ENCODE measurements at places on chromosomes 5 and 9.

DNA sequence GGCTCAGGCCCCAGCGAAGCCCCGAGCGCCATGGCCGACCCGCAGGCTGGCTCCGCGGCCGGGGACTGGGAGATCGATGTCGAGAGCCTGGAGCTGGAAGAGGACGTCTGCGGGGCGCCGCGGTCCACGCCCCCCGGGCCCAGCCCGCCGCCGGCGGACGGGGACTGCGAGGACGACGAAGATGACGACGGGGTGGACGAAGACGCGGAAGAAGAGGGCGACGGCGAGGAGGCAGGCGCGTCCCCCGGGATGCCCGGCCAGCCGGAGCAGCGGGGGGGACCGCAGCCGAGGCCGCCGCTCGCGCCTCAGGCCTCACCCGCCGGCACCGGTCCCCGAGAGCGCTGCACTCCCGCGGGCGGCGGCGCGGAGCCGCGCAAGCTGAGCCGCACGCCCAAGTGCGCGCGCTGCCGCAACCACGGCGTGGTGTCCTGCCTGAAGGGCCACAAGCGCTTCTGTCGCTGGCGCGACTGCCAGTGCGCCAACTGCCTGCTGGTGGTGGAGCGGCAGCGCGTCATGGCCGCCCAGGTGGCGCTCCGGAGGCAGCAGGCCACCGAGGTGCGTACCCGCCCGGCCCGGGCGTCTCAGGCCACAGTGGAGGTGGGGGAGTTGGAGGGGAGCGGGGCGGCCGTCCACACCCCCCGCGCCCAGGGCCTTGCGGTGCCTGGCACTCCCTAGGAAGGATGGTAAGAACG lies 1.6 kb downstream of the DMRT2 start:
- DNase-seq: no peak

DNA sequence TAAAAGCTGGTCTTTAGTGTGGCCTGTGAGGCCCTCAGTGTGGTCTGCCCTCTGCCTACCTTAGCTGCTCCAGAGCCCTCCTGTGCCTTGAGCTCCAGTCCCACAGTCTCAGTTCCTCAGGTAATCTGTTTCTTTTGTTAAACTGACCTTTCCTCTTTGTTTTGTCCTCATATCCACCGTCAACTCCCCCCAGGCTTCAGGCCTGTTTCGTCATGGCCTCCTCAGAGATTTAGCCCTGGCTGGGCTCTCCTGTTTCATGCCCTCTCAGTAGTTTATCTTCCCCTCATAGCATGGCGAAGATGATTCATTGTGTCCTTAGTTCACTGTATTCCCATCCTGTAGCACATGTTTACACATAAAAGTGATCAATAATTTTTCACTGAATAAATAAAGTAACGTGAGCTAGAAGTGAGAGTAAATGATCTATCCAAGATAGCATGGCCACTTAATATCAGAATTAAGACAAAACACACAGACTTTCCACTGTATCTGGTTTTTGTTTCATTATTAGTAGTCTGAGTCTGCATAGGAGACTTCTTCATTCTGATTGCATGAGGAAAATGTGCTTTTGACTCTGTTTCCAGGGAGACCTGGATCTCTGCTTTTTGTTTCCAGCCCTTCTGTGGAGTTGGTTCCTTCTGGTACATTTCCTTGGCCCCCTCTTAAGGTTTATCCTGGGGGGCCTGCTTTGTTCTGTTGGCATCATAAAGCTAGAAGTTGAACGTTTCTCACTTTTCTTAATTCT lies 70.5 kb downstream of the SNX24 start:
- no peak for DNase-seq

DNA sequence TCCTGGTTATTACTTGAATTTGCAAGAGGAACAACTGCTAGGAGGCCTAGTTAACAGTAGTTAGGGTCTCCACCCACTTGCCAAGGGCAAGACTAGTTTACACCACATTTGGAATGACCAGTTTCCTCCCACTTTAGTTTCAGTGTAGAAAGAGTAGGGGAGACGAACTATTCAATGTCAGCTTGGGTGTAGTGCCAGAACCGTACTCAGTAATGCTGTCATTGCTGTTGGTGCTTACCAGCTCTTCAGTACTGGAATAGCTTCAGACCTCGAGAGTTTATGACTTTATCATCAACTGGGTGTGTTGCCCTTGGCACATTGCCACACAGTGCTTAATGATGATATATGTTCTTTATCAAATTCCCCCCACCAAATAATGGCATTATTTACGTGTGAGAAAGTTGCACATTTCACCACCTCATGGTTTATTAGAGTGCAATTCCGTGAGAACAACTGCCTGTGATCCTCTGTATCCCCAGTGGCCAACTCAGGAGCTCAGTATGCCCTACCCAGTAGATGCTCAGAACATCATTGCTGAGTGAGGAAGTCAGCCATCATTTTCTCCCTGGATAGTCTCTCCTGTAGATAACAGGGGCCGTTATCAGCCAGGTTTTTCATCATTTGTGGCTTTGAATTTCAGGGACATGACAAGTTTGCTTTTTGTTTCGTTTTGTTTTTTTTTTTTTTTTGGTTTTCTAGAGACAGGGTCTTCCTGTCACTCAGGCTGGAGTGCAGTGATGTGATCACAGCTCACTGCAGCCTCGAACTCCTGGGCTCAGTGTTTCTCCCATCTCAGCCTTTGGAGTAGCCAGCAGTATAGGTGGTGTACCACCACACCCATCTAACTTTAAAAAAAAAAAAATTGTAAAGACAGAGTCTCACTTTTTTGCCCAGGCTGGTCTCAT lies 67.3 kb downstream of the DOCK8 start:
- no peak for DNase-seq

DNA sequence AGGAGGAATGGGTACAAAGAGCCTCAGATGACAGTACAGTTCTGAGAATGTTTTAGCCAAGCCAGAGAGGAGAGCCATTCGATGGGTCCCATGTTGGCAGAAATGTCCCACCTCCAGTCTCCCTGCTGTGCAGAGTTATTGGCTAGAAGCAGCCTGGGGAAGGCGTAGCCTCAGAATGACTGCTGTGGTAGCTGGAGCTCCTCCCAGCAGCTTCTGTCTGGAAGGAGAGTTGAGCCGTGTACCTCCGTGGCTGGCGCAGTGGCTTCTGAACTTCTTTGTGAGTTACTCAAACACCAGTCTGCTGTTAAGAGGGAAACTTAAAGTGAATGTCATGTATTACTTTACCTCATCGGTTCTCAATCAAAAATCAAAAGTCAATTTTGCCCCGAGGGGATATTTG lies 193.3 kb upstream of the SNX2 start:
- no peak for DNase-seq

DNA sequence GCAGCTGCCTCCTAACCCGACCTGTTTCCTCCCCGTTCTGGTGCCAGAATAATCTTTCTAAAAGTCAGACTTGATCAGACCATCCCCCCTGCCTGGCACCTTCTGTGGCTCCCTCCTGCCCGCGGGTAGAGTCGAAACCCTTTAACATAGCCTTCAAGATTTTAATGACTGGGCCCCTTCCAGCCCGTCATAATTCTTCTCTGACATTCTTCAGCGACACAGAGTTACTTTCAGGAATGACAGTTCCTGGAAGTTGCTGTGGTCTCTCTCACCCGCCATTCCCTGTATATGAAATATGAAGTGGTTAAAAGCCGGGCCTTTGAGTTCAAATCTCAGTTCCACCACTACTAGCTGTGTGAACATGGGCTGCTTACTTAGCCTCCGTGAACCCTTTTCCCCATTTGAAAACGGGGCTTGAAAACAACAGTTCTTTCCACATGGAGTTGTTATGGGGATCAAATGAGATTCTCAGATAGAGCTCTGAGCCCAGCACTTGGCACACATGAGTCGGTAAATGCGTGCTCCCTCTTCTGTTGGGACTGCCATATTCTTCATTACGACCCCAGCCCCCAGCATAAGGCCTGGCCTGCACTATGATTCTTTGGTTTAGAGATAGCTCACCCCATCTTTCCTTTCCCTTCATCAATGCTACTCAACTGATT lies 737 bp downstream of the NANS start:
- DNase-seq: no peak
